ENCODE measurements at places on chromosomes 7 and 10.

- no peak for DNase-seq
Measured at GRCh38 chr10:78920011-78920410, 148.8 kb upstream of the ZMIZ1 start.

- no peak for DNase-seq
Measured at GRCh38 chr10:88971221-88972061, 18.9 kb upstream of the ACTA2 start.

GRCh38 chr10:88931548-88931947, 21.0 kb downstream of the ACTA2 start:
- DNase-seq = no peak

DNA sequence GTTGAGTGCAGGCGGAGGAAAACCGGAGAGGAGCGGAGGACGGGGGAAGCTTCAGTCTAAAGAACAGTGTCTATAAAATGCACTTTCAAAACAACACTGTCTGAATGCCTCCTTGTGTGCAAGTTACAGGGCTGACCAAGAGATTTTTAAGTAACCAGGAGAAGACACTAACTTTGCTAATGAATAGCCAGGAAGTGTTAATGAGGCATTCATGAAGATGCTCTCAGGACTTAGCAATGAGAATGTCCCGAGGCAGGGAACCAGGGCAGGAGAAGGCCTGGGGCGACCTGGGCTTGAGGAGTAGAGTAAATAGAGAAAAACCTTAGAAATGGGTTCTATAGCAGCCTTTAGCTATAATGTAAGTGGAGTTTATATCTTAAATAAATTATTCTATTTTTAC, 312.1 kb downstream of the SKIDA1 start:
- DNase-seq = no peak

- DNase-seq = no peak
Measured at GRCh38 chr7:6023974-6024435, 7.2 kb upstream of the ANKRD61 start.
